ENCODE measurements at places on chromosomes 12 and 14. TPM values are rescaled to one million over a fixed set of nuclear protein-coding genes. Genes with fewer than 3 reads are reported as not detected.

SIX6 gene
- not detected for total RNA-seq

KIF26A gene
- 8.5 TPM for total RNA-seq

PUS7L gene
- total RNA-seq, result 41.2 TPM

KRT82 gene
- total RNA-seq, result not detected

NKX2-1 gene
- total RNA-seq, result not detected

KCNH3 gene
- 0.58 TPM for total RNA-seq

Data from urinary bladder (tissue), 4 donors.